ENCODE measurements at places on chromosomes 1 and 21.
A peak's percentile ranks its signal among the peaks of the same experiment; 100 is the strongest.

DNA sequence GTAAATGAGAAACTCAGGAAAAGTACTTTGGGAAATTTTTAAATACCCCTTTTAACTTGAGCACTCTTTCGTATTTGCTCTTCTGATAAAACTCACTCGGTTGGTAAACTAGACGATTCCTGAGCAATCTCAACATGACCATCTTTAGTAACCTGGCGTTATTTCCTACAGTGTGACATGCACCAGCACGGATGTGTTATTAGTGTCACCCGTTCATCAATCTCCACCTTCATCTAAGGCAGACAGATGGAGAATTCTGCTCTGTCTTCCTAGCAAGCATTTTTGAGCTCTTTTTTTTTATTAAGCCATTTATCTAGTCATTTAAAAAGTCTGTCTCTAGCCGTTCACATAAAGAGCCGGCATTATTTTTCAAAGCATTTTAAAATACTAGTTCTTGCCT lies 155.2 kb downstream of the DISP1 start:
- DNase-seq, result no peak

DNA sequence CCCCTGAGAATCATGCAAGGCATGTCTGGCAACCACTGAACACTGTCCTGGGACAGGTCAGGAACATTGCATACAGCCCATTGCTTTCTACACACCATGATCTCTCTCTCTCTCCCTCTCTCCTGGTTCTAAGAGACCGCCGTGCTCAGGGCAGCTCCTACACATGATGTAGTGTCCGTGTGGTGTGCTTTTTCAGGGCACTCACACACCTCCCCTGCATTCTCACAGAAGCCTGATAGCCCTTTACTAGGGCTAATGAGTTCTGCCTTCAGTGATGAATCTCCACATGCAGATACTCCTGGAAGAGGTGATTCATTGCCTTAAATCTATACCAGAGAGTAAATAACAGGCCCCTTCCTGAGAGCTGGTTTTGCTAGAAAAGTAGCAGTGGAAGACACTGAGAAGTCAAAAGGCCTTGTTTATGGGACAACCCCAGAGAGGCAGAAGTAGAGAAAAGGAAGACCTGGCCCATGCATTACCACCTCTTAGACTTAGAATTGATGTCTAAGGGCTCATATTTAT lies 7.2 kb upstream of the OLFML2B start:
- no peak for DNase-seq

GRCh38 chr1:209761011-209761635 lies 5.3 kb downstream of the TRAF3IP3 start:
- no peak for DNase-seq

DNA sequence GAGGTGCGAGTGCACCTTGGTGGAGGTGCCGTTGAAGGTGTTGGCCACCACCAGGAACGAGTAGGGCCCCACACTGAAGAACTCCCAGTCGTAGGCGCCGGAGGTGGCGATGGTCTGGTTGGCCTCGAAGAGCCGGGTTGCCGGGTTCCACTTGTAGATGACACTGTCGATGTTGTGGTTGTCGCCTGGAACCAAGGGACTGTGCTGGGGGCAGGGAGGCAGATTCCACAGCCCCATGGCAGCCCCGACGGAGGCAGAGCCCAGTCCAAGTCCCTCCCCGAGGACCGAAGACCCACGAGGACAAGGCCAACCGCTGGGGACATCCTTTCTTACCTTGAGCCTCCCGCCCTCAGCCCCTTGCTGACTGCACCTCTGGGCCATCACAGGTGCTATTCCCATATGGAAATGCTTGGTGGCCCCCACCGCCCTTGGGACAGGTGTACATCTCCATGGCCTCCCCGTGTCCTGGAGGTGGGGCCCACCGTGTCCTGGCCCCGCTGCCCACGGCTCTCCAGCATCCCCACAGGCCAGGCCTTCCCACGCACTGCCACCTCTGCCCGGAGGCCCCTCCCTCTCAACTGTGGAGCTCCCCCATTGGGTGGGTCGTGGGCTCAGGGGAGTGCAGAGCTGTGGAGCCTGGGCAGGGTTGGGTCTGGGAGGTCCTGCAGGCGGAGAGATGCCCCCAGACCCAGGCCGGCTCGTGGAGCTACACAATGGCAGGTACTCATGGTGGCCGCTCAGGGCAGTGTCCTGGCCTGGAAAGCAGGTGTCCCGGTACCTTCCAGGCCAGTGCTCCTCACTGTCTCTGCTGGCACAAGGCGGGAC lies 17.9 kb downstream of the KRTAP10-1 start:
- DNase-seq, result no peak

DNA sequence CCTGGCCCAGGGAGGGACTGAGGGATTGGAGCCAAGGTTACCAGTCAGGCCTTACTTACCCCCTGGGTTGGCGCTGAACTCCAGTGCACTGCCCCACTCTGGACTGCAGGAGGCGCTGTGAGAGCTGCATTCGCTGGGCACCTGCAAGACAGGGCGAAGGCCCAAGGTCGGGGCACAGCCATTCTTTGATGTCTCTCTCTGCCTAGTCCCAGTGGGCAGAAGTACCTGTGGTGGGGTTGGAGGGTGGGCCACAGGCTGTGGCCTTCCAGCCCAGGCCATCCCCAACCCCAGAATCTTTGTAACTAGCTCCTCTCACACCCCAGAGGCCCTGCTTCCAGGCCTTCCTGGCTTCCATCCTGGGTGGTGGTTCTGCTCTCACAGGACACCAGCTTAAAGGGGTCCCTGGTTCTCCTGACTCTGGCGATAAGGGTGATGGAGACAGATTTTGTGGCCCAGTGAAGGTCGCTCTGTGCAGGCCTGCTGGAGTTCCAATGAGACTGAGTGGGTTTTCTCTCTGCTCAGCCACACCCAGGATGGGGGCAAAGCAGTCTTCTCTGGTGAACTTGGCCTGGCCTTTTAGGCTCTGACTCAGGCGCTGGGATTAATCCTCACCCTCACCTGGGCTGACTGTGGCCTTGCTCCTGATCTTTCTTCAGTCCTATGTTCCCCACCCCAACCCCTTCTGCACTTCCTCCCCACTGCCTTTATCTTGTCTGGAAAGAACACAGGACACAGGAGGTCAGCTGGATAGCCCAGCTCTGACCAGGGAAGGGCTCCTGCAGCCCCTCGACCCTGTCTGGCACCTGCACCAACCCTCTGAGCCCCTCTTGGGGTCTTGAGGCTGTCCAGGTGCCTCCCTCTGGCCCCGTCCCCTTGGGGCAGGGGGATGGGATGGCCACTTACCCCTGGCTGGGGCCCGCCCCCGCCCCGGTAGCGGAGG lies 954 bp downstream of the MYOG start:
- DNase-seq, result no peak

GRCh38 chr1:180811886-180812285 lies 100.8 kb upstream of the KIAA1614 start:
- no peak for DNase-seq

GRCh38 chr1:91174734-91175133 lies 152.9 kb upstream of the ZNF644 start:
- DNase-seq, result no peak

DNA sequence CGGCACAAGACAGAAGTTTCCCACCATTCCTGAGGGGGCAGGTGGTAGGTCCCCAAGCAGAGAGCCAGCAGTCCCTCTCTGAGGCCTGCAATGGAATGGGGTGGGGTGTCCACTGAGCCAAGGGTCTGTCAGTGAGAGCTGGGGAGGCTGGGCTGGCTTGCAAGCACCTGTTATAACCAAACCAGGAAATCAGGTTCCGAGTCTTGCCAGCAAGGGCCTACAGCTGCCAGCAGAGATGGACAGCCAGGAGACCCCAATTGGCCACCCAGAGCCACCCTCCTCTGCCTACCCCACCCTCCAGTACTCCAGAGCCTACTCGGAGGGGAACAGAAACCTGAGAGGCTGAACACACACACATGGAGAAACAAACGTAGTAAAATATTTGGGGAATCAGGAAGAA lies 32.2 kb downstream of the PSEN2 start:
- DNase-seq, result no peak

DNA sequence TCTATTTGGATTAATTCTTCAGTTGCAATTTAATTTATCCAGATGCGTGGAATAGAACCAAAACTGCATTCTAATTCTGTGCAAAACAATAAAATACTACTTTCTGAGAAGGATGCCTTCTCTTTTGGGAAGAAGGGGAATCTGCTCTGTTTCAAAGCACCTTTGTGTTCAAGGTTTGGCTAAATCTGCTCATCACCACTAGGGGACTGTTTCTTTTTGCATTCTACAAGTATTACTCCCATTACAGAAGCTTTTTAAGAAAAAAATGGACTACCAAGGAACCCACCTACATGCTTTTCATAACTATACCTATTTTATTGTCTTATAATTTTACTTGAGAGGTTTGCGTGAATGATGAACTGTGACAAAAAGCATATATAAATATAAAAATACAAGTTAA lies 18.2 kb downstream of the MRPS6 start:
- DNase-seq, result no peak

- no peak for DNase-seq
Observed at GRCh38 chr1:222182641-222183040, 365.3 kb downstream of the HHIPL2 start.

GRCh38 chr21:42436914-42437313 lies 33.2 kb downstream of the UBASH3A start:
- DNase-seq, result no peak

- DNase-seq, result no peak
Observed at GRCh38 chr1:10733474-10734366, 62.7 kb downstream of the CASZ1 start.

GRCh38 chr21:37877888-37878684 lies 38.2 kb downstream of the KCNJ6 start:
- DNase-seq, result no peak

- DNase-seq, result peak; percentile 98
Observed at GRCh38 chr1:23194119-23194984, 22.9 kb downstream of the HTR1D start.

DNA sequence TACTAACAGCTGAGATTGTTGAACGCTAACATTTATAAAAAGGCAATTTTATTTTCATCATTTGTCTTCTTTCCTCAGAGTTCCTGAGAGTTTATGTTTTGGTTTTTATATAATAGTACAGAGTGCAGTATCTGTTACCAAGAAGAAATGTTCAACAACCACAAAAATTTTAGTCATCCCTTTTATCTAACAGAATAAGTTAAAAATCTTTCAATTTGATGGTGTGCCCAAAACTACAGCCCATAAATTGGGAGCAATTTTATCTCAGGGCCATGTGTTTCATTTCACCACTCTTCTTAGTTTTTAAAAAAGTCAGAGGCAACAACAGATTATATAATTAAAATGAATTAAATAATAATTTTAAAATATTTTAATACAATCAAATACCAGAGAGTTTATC lies 37.1 kb downstream of the NEXN start:
- DNase-seq, result no peak

GRCh38 chr1:29860681-29861080 lies 624.4 kb downstream of the PTPRU start:
- DNase-seq, result no peak

DNA sequence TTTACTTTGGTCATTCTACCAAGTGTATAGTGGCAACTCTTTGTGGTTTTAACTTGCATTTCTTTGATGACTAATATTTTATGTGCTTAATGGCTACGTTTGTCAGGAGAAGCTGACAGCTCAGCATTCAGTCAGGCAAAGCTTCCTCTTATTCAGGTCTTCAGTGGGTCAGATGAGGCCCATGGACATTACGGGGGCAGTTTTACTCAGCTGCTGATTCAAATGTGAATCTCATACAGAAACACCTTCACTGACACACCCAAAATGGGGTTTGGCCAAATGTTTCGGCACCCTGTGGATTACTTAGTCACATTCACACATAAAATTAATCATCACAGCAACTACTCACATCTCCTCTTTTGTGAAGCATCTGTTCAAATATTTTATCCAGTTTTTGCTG lies 104.9 kb upstream of the PLD5 start:
- no peak for DNase-seq

DNA sequence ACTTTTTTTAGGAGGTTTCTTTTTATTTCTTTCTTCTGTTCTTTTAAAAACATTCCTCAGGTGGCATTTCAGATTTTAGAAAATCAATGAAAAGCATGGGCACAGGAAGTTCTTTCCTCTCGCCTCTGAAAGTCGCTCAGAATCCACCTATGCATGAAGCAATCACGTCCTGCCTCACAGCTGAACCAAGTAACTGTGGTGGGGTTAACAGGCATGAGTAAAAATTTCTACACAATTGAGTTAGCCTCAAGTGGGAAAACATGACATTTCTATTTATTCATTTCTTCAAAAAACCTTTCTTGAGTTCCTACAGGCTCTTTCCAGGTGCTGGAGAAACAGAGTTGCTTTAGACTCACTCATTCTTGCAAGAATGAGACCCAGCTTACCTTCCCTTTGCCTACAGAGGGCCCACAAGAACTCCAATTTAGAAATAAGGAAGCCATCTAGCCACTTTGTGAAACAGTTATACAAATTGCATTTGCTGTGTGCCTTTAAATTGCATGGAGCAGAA lies 508.9 kb upstream of the PKN2 start:
- DNase-seq, result no peak

GRCh38 chr1:101444873-101445618 lies 208.2 kb downstream of the S1PR1 start:
- DNase-seq, result no peak

DNA sequence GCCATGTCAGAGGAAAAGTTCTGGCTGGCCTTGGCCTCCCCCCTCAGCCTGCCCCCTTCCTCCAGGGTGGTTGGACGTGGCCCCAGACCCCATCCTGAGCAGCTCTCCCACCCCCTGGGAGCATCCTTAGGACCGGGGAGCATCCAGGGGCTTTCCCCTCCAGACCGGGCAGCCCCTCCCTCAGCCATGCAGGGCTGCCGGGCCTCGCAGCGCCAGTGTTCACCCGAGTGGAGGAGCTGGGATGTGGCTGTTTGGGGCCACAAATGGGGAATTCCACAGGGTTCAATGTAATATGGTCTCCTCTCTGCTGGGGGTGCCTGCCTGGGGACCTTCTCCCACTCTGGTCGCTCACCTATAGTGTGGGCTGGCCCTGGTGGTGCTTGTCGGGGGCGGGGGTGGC lies 4.2 kb upstream of the PFKL start:
- no peak for DNase-seq

DNA sequence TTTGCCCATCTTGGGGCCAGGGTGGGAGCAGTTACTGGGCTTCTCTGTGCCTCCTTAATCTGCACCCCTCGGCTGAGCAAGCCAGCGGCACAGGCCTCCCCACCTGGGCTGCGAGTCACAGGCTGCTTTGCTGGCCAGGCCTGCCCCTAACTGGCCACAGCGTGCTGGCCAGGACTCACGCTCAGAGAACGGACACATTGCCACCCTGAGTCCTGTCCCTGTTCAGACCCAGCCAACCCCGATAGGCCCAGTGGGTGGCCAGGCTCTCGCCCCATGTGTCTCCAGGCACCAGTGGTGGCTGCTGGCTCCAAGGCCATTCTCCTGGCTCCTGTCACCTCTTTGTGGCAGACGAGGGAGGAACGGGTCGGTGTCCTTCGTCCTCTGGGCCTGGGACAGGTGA lies 61.3 kb downstream of the MORN1 start:
- no peak for DNase-seq
